T-helper 17 cell (primary cell): ENCODE measurements at places on chromosomes 2 and 18.

DNA sequence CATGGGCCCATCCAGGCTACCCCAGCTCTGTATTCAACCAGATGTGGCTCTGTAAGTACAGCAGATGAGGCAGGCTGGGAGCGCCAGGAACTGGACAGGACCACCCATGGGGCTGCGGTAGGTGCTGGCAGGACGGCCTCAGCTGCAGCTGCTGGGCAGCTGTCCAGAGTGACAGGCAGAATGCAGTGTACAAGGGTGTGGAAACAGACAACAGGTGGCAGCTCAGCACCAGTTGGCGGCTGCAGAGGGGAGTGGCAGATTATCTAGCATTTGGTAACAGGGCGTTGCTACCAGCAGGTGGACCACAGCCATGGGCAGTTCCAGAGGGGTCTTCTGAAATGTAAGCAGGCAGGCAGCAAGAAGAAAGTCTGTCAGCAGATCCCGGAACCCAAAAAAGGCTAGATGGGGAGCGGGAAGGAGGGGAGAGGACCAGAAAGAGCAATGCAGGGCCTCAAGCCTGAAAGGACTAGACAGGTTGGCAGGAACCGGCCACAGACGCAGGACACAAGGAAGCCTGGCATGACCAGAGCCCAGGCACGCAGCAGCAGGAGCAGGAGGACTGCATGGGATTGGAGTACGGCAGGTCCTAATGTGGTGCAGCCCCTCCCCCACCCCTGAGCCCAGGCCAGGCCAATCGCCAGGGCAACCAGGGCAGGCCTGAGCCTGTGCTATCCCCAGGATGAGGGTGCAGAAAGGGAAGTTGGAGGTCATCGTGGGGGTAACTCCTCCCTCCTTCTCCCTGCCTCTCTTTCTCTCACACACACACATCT, 24.7 kb downstream of the PKDCC start:
- no peak for DNase-seq

- DNase-seq = no peak
These were observed 2.0 kb upstream of the MOB4 start for GRCh38 chr2:197513915-197514314.

DNA sequence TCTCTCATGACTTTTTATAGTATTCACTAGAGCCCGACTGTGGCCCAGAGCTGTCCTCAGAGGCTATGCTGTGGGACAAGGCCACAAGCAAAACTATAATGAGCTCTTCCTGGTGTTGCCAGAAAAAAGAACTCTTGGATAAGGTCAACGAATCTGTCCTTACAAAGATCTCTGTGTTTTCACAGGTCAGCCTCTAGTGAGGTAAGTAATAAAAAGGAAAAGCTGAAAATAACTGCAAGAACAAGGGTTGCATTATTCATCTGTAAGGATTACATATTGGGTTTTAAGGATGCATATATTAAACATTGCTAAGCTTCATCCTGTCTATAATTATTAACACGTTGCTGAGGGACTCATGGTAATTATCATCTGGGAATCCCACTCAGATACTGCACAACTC, 62.8 kb upstream of the ATL2 start:
- DNase-seq = no peak

GRCh38 chr2:68970566-68971265, 3.7 kb upstream of the GKN1 start:
- no peak for DNase-seq

DNA sequence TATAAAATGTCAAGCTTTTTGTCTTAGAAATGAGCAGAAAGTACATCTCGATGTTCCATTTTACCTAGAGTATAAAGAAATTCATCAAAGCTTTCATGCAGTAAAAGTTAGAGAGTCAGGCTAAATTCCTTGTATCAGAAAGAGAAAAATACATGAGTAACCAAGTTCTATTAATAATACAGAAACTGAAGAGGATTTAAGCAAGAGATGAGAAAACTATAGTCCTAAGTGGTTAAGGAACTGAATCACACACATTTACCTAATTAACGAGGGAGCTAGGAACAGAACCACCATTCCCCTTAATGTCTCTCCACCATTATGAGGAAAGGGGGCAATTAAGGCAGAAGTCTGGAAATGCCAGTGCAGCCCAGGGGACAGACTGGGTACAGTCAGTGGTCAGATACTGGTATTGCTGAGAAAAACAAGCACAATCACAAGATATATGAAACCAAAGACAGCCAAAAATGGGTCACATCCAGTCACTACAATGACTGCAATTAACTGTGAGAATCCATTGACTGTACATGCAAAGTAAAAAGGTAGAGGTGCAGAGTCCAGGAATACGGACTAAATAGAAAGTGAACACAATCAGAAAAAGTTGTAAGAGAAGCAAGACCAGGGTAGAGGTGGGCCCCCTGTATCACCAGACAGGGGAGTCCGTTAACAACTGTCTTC, 23.9 kb downstream of the MAP4K3 start:
- no peak for DNase-seq

GRCh38 chr18:8065284-8065683, 498.2 kb downstream of the PTPRM start:
- DNase-seq = no peak

DNA sequence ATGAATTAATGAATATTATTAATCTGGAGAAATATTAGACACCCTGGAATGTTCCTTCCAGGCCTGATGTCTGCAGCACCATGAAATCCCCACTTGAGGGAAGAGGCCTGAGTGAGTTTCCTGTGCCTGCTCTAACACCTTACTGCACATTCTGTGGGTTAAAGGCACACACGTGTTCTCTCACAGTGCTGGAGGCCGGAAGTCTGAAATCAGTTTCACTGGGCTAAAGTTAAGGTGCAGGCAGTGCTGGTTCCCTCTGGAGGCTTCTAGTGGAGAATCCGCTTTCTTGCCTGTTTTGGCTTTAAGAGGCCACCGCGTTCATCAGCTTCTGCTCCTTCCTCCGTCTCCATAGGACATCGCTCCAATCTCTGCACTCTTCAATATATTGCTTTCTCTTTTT, 48.7 kb downstream of the ACKR3 start:
- DNase-seq = no peak

DNA sequence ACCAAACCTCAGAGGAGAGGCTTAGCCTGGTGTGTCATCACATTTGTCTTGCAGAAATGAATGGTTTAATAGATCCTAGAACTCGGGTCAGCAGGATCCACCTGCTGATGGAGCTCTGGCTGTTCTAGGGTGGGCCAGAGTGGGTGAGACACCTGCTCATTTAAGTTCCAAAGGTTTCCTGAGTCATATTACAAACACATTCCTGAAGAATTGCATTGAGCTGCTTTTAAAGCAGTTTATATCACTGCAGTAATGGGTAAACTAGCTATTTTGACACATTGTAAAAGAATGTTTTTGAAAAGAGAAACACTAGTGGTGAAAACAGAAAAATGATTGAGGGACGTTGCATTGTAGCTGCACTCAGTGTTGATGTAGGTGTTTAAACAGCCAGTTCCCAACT, 175.3 kb upstream of the TCF4 start:
- DNase-seq = no peak

- no peak for DNase-seq
These were observed 100.9 kb downstream of the ATP9B start for GRCh38 chr18:79169958-79170555.

- DNase-seq = no peak
These were observed 95.3 kb downstream of the DCC start for GRCh38 chr18:52435301-52435700.

- no peak for DNase-seq
These were observed 103.0 kb downstream of the HNRNPLL start for GRCh38 chr2:38499548-38500282.
